ENCODE measurements at places on chromosomes 7 and 10.
A peak's percentile ranks its signal among the peaks of the same experiment; 100 is the strongest.

- no peak for DNase-seq
Observed at GRCh38 chr7:28145931-28146330, 34.7 kb downstream of the JAZF1 start.

GRCh38 chr10:35745617-35746403, 103.7 kb upstream of the FZD8 start:
- no peak for DNase-seq

- DNase-seq: no peak
Observed at GRCh38 chr7:40437936-40438634, 303.3 kb downstream of the SUGCT start.

DNA sequence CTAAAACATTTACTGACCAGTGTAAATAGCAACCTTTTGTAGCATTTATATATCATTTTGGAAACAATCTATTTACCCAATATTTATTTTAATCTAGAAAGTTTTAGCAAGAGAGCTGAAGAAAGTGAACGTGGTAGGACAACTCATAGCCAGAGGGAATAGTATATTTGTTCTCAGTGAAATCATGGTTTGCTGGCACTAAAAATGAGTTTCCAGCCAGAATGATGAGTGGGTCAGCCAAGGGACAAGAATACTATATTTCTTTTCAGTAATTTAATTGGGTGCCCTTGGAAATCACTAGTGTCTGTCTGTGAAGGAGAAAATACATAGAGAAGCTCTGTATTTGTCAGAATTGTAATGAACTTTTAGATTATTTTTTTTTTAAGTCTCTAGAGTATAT, 74.9 kb downstream of the MINPP1 start:
- DNase-seq: no peak

GRCh38 chr10:80281292-80281691, 8.2 kb downstream of the MAT1A start:
- DNase-seq: no peak

DNA sequence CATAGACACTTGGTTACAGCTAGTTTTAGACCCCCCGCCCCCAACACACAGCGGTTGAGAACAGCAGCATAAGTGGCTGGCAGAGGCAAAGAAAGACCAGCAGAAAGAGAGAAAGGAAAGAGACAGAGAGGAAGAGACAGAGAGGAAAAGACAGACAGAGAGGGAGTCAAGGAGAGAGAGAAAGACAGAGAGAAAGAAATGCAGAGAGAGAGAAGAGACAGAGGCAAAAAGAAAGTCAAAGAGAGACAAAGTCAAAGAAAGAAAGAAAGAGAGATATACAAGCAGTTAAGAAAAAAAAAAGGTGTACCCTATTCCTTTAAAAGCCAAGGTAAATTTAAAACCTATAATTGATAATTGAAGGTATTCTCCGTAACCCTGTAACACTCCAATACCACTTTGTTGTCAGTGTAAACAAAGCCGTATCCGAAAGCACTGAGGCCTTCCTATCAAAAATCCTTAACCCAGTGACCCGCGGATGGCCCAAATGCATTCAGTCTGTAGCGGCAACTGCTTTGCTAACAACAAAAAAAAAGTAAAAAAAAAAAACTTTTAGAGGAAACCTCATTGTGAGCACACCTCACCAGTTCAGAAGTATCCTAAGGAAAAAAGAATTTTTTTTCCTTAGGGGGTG, 11.9 kb upstream of the SLC12A9 start:
- no peak for DNase-seq

- DNase-seq: no peak
Observed at GRCh38 chr7:106773228-106773627, 91.9 kb upstream of the PIK3CG start.

GRCh38 chr7:7188091-7188490, 5.7 kb downstream of the C1GALT1 start:
- no peak for DNase-seq

- peak; percentile 73 for DNase-seq
Observed at GRCh38 chr7:35036361-35037171, 719 bp downstream of the DPY19L1 start.

GRCh38 chr10:115909037-115909436, 364.0 kb downstream of the GFRA1 start:
- DNase-seq: no peak

DNA sequence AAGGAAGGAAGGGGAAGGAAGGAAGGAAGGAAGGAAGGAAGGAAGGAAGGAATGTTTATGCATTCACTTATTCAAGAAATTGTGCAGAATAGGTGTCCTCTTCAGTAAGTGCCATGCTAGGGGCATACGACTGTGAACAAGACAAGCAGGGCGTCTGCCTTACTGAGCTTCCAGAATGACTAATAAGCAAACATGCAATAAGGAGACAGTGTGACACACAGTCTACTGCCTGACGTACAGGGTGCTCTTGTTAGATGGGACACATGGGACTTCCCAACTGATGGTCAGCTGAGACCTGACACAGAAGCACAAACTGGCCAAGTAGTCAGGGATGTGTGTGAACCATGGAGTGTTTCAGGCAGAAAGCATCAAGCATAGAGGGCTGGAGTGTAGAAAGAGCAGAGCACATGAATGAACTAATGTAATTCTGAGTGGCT, 18.2 kb downstream of the DNAJC12 start:
- no peak for DNase-seq

- no peak for DNase-seq
Observed at GRCh38 chr10:10644676-10645385, 372.8 kb upstream of the CELF2 start.

GRCh38 chr7:78175330-78176100, 376.9 kb downstream of the PHTF2 start:
- no peak for DNase-seq

GRCh38 chr10:123862421-123863182, 29.0 kb downstream of the CPXM2 start:
- DNase-seq: no peak

DNA sequence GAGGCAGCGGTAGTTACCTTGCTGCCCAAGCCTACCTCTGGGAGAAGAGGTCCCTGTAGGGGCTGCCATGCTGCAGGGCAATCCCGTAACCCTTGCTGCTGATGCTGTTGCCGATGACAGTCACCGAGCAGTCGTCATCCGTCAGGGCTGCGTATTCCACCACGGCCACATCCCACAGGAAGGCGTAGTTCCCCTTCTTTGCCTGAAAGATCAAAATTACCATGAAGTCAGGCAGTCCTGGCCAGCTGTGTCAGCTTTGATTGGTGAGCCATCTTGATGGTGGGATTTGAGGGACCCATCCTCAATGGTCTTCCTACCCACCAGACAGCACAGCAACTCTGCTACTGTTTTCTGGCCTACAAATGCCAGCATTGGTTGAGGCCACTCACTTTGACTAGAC, 746.8 kb downstream of the GRID1 start:
- no peak for DNase-seq

- DNase-seq: no peak
Observed at GRCh38 chr7:156069891-156070290, 257.6 kb upstream of the SHH start.

GRCh38 chr7:21869785-21870402, 75.8 kb downstream of the CDCA7L start:
- no peak for DNase-seq

DNA sequence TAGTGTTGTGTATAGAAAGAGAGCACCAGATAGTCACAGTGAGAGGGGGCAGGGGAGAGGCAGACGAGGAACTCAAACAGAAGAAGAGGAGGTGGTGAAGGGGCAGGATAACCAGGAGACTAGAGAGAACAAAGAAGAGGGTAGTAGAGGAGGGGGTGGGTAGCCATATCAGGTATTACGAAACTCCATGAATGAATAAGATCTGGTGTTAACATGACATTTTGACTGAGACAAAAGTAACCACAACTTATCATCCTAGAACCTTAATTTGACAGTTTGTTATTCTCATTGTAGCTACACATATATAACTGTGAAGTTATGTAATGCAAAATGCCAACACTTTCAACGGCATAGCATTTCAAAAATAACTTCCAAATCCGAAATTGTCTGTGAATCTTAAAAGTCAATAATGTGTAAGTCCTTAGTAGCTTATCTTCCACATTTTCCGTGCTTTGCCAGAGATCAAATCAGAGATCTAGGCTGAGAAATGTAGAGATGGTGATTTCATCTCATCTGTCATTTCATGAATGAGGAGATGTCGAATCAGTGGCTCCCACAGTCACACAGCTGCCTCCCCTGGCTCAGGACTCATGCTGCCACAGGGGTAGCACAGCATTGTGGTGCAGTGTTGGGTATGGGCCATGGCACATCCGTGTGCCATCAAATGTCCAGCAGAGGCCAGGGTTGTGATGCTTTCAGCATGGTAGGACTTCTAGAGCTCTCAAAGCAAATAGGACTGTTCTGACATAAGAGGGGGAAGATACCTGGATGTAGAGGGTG, 202.1 kb downstream of the HECW1 start:
- no peak for DNase-seq

GRCh38 chr7:98833022-98833421, 36.8 kb downstream of the TMEM130 start:
- DNase-seq: no peak

DNA sequence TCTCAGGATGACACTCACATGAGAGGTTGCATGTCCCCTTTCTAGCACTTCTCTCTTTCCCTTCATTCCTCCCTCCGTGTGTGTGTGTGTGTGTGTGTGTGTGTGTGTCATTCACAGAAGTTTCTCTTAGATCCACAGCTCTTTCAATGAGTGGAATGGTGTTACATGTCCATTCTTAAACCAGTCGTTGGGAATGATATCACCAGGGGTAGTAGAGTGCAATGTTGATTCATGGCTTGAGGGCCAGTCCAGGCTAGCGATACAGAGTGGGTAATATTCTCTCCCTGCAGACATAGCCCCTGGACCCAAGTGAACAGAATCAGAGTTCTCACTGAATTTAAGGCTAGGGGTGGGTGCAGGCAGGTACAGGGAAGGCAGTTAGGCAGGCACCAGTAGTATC, 187.8 kb downstream of the SDK1 start:
- no peak for DNase-seq

DNA sequence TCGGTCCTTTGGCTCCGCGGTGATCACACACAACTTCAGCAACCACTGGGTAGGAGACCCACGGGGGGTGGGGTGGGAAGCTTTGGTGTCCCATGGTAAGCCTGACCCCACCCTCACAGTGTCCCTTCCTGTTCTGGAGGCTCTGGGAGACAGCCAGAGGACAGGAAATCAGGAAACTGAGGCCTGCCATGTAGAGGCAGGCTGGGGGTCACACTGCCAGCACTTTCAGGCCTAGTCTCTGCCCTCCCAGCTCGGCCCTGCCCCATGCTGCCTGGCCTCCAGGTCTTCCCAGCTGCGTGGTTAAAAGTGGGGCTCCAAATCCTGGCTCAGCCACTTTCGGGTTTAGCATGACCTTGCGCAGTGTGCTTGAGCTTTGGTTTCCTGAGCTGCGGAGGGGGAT, 10.9 kb downstream of the AQP1 start:
- no peak for DNase-seq

DNA sequence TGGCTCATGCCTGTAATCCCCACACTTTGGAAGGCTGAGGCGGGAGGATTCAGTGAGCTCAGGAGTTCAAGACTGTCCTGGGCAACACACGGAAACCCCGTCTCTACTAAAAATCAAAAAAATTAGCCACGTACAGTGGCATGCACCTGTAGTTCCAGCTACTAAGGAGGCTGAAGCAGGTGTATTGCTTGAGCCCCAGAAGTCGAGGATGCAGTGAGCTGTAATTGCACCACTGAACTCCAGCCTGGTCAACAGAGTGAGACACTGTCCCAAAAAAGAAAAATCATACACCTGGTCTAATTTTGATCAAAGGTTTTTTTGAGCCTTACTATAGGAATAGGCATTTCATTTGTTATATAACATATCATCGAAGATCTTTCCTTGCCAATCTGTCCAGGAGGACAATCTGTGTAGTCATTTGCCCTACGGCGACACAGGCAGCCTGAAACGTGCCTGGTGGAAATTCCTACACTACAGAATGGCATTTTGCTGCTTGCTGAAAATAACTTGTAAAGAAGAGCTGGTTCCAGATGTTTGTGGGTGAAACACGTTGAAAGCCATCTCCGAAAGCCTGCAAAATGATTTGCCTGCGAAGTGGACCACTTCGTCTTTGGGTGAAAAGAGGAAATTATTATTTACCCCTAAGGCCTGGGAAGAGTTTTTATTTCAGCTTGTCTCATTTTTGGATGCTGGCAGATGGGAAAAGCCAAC, 31.3 kb upstream of the GDI2 start:
- no peak for DNase-seq

DNA sequence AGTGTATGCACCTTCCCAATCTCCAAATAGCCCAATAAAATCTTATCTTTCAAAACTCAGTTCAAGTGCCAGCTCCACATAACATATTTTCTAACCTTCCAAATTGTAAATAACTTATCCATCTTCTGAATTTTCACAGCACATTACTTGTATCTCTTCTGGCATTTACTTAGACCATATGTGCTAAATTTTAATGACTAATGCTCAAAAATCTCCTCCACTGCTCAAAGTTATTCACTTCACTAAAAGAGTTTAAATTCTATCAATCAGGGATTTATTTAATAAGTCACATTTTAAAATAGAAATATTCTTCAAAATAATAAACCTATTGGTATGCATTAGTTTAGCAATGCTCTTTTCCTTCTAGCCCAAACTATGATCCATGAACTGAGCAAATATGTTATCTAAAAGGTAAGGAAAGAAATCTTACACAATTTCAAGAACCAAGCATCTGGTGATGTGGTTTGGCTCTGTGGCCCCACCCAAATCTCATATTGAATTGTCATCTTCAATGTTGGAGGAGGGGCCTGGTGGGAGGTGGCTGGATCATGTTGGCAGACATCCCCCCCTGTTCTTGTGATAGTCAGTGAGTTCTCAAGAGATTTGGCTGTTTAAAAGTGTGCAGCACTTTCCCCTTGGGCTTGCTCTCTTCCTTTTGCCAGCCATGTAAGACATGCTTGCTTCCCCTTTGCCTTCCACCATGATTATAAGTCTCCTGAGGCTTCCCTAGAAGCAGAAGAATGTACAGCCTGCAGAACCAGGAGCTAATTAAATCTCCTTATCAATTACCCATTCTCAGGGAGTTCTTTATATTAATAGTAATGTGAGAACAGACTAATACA, 28.1 kb upstream of the GPR22 start:
- no peak for DNase-seq

GRCh38 chr7:102896585-102896984, 16.2 kb upstream of the LRRC17 start:
- DNase-seq: no peak

DNA sequence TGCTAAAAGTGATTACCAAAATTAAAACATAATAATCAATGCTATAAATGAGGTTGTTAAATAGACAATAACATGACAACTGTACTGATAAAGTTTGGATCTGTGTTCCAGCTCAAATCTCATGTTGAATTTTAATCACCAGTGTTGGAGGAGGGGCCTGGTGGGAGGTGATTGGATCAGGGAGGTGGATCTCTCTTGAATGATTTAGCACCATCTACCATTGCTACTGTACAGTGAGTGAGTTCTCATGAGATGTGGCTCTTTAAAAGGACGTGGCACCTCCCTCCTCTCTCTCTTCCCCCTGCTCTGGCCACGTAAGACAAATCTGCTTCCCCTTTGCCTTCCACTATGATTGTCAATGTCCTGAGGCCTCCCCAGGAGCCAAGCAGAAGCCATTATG, 77.5 kb downstream of the HTR5A start:
- no peak for DNase-seq
